ENCODE measurements at places on chromosomes 3 and 15.

DNA sequence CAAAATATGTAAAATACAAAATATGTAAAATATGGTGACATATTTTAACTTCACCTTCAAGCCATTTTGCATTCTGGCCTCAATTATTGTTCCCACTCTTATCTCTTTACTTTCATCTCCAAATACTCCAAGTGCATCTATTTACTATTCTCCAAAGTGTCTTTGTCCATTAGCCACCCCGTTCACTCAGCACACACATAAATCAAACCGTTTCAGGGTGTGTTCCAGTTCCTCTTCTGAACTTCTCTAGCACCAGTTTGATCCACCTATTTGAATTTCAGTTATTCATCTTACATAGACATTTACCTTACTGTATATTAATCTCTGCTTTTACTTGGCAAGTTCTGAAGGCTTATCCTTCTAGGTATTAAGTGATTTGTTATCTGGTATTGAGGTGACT lies 45.1 kb downstream of the SGO1 start:
- DNase-seq, result no peak

DNA sequence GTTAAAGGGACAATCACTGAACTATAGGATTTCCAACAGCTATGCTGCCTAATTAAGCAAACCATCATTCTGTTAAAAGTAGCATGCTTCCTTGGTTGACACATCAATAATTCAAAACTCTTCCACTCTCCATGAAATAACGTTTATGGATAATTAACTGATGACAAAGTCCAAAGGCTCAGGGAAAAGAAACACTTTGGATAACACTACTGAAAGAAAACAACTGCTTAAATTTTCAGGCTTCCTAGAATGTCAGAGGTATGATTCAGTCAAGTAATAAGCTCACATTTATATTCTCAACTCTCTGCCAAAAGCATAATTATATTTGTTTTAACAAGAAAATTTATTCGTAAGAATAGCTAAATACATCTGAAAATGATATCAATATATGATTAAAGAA lies 49.6 kb downstream of the WDR72 start:
- DNase-seq, result no peak

- no peak for DNase-seq
Measured at GRCh38 chr15:72082176-72082575, 35.8 kb downstream of the MYO9A start.

- DNase-seq, result no peak
Measured at GRCh38 chr3:156413293-156413892, 141.5 kb downstream of the SSR3 start.

DNA sequence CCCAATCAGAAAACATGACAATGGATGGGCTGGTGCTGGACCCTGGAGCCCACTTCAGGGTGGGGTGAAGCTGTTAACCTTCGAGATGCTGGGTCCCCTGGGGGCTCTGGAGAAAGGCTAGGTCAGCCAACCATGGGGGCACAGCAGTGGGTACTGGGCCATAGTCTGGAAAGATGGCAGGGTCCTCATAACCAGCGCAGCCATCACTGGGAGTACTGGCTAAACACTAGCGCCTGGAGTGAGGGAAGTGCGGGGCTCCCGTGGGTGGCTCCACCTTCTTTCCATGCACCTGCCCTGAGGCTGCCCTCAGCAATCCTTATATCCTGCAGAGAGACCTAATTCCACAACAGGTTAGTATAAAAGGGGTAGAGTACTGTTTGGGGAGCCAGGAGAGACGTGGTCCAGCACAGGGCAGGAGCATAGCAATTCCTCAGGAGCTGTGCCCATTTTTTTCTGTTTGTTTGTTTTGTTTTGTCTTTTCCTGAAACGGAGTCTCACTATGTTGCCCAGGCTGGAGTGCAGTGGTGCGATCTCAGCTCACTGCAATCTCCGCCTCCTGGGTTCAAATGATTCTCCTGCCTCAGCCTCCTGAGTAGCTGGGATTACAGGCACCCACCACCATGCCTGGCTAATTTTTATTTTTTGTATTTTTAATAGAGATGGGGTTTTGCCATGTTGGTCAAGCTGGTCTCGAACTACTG lies 122.6 kb upstream of the MEF2A start:
- no peak for DNase-seq

GRCh38 chr3:99972380-99973104 lies 141.8 kb downstream of the FILIP1L start:
- no peak for DNase-seq

- no peak for DNase-seq
Measured at GRCh38 chr3:138898301-138898700, 48.6 kb downstream of the FOXL2 start.

- no peak for DNase-seq
Measured at GRCh38 chr3:5092018-5092417, 30.1 kb upstream of the ARL8B start.

- DNase-seq, result no peak
Measured at GRCh38 chr15:27570746-27571145, 528.4 kb downstream of the OCA2 start.

DNA sequence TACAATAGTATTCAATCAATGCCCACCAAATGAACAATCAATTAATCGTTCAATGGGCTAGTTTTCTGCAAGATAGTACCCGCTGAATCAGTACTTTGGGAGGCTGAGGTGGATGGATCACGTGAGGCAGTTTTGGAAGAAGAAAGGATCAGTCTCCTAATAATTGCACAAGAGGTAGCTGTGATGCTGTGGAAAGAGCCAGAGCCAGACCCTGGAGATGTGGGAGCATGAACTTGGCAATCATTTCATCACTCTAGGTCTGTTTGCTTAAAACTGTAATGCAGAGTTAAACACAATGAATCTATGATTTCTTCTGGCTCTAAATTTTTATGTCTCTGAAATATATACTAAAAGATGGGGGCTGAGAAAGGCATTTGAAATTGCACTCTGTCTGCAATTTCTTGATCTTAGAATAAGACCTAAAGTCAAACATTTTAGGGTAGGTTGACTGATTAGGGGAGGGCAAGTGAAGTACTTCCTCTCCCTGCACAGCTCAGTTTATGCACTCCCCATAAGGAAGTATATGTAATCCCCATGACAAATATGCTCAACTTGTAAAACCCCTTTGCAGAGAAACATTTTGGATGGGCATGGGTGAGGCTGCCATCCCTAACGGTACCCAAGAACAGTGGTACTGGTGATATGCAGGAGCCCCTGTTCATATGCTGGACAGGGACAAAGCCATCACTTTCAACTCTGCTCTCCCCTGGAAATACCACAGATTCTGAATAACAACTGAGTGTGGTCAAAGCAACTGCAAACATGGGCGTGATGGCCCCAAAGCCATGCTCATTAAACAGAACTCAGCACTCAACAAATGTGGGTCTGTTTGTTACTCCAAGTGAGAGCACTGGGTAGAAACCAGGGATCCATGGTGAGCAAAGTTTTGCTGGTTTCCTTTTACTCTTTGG lies 28.6 kb upstream of the SPATA12 start:
- DNase-seq, result no peak

DNA sequence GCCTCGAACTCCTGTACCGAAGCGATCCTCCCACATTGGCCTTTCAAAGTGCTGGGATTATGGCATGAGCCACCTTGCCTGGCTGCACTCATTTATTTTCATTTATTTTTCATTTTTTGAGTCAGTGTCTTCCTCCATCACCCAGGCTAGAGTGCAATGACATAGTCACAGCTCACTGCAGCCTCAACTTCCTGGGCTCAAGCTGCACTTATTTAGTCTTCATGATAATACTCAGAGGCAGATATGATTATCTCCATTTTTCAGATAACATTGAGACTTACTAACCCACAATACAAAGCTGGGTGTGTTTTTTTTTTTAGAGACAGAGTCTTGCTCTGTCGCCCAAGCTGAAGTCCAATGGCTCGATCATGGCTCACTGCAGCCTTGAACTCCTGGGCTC lies 10.0 kb downstream of the PRKCI start:
- DNase-seq, result no peak

GRCh38 chr3:27637346-27637995 lies 84.7 kb downstream of the EOMES start:
- no peak for DNase-seq

- no peak for DNase-seq
Measured at GRCh38 chr15:40558952-40559742, 5.7 kb downstream of the CCDC32 start.

DNA sequence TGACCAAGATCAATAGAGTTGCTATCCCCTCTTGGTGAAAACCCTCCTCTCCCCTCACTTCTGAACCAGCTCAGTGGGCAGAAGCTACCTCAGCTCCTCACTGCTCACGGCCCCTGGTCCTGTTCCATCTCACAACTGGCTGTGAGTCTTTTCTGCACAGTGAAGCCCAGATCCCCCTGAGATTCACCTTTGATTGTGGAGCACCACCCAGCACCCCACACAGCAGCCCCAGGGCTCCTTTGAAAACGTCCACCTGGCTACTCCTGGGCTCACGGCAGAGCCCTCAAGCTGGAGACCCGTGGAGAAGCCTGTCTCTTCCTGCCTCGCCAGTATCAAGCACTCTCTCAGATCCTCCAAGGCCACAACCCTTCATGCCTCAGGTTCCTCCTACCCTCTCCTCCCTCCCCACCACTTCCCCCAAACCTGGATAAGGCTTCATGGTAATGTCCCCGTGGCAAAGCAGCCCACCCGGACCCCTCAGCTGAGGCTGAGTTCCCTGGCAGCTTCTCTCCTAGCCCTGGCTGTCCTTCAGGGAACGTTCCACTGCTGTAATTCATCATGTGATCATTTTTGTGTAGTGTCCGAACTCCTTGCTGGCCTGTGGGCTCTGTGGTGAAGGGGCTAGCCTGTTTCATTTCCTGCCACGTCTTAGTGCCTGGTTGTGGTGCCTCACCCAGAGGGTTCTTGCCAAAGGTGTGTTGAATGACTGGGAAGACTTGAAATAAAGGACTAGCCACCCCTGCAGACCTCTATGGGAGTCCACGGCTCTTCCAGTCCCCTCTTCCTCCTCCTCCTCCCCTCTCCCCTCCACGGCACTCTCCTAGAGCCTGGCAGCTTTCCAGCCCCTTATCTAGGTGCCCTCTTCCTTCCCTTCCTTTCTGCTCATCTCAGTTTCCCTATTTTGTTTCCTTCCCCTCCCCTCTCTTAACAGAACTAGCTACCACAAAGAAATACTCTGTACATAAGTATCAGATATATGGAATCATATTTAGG lies 44.5 kb downstream of the KY start:
- DNase-seq, result no peak

GRCh38 chr15:26729581-26729980 lies 43.3 kb downstream of the GABRB3 start:
- no peak for DNase-seq

- DNase-seq, result no peak
Measured at GRCh38 chr3:60755094-60755493, 496.2 kb downstream of the FHIT start.

DNA sequence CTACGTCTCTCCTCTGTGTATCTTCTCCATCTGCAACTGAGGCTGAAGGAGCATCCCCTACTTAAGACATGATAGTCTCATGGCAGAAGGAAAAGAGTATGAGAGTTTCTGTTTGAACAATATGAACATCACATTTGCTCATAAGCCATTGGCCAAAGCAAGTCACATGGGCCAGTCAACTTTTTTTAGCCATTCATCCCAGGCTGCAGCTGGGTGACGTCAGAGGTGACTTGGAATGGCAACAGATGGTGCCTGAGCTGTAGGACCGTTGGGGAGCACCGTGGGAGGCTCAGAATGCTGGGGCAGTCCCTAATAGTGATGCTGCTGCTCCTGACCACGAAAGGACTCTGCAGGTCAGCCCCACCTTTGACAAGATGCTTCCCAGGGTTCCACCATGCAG lies 58.7 kb downstream of the CRTC3 start:
- no peak for DNase-seq

GRCh38 chr3:185552358-185552877 lies at the start of gene LIPH:
LIPH (minus strand) TSS chr3:185552588; CDS start chr3:185552471, 117 bp downstream.
- no peak for DNase-seq

GRCh38 chr3:124584245-124584551 lies 146.1 kb upstream of the UMPS start:
- DNase-seq, result no peak

DNA sequence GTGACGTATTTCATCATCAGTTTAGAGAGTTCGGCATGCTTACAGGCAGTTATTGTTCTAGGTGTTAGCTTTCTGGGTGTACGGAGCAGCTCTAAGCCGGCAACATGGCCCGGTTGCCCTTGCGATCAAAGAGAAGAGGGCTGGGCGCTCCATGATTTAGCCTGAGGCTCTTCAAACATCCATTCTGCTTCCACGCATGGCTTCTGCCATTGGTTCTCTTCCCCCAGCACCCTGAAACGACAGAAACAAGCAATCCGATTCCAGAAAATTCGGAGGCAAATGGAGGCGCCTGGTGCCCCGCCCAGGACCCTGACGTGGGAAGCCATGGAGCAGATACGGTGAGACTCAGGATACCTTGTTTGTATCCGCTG lies 574 bp downstream of the NGRN start:
- peak; percentile 58 for DNase-seq

DNA sequence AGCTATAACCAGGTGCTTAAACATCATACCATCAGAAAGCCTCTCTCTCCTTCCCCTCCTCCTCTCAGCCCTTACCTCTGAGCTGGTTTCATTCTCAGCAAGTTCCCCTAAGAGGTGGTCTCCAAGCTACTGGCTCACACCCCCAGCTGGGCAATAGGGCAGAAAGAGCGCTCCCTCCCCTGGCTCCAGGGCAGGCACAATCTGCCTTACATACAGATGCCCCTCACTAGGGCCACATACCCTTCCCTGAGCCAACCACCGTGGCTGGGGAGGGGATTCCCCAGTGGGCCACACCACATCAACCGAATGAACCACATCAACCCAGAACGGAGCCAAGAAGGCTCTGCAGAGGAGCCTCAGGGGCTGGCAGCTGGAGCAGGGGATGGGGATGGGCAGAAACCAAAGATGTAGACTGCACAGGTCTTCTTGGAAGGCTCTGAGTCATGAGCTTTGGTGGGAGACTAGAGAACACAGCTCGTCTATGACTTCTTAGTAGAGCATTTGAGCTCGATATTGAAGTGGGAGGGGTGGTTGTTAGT lies 4.6 kb upstream of the FBLN2 start:
- DNase-seq, result no peak

DNA sequence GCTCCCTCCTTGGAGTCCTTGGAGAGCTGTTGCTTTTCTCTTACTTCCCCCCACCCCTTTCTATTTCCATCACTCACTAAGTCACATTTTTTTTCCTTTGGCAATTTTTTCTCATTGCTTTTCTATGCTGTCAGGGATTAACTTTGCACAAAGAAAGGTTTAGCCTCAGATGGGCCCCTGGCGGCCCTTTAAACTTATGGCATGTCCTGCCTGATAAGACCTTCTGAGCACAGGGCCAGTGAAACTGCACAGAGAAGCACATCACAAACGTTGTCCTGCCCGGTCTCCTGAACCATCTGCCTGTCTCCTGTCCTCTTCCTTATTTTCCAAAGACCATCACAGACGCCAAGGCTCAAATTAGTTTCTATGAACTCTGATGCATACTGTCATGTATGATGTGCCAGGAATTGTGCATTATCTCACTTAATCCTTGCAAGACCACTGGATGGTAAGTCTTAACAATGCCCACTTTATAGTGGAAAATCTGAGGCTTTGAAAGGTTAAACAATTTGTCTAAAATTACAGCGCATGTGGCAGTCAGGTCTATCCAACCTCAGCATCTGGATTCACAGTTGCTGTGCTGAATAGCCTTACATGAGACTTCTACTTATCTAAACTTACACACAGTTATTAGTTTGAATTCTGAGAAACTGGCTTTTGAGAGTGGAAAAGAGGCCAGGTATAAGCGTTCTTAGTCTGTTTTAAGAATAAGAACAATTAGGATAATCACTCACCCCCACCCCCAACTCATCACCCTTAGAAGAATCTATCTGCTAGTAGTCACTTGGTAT lies 648.1 kb downstream of the NTRK3 start:
- no peak for DNase-seq

GRCh38 chr15:70196372-70197316 lies 98.9 kb upstream of the TLE3 start:
- no peak for DNase-seq

- DNase-seq, result no peak
Measured at GRCh38 chr3:18008706-18009368, 266.4 kb upstream of the TBC1D5 start.

Measured in caudate nucleus (tissue), 63 donors.